Activated CD4-positive, alpha-beta memory T cell treated with anti-CD3 and anti-CD28 coated beads for 36 hours (primary cell): ENCODE measurements at places on chromosomes 11 and 22.

DNA sequence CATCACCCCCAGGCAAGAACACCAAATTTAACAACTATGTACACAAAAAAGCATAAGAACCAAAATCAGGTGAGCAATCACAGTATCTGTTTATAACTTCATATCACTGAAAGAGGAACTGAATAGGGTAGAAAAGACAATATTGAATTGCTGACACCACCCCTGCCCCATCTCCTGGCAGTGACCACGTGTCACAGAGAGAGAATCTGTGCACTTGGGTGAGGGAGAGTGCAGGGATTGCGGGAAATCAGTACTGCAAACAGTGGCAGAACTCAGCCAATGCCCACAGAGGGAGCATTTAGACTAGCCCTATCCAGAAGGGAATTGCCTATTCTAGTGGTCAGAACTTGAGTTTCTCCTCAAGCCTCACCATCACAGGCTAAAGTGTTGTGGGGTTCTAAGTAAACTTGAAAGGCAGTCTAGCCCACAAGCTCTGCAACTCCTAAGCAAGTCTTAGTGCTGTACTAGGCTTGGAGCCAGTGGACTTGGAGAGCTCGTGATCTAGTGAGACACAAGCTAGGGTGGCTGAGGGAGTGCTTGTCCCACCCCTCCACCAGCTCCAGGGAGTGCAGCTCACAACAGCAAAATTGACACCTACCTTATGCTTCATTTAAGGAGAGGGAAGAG is 82.8 kb upstream of the PTH start:
- DNase-seq: no peak

GRCh38 chr11:82631722-82632630 is 101.7 kb downstream of the FAM181B start:
- DNase-seq: no peak

DNA sequence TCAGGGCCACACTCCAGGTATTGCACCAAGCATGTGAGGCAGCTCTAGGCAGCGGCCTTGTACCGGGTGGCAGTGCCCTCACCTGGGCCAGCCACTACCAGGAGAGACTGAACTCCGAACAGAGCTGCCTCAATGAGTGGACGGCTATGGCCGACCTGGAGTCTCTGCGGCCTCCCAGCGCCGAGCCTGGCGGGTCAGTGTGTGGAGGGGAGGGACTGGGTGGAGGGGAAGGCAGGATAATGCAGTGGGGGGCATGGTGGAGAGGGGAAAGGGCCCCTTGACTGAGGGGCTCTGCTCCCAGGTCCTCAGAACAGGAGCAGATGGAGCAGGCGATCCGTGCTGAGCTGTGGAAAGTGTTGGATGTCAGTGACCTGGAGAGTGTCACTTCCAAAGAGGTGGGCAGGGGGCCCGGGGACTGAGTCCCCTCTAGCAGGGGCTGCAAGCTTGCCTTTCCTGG is 4.2 kb downstream of the SSH3 start:
- no peak for DNase-seq

DNA sequence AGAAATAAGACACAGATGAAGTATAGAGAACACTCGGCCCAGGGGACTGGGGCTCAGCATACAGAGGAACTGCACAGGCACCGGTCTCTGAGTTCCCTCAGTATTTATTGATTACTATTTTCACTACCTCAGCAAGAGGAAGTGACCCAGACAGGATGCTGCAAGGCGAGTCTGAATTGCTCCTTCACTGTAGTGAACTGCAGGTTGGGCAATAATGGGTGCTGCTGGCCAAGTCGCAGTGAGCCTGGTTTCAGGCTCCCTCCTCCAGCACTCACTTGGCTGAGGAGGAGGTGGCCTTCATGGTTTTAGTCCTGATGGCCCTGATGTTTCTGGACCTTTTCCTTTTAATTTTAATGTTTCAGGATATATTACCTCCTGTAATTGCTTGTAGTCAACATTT is 10.4 kb downstream of the OR52K2 start:
- DNase-seq: no peak

- DNase-seq: no peak
Measured at GRCh38 chr11:44833877-44834452, 107.2 kb downstream of the TSPAN18 start.
